Stimulated activated CD4-positive, alpha-beta T cell treated with anti-CD3 and anti-CD28 coated beads, Interleukin-2, amount 100 ng/mL, for 4 hours (primary cell): ENCODE measurements at places on chromosomes 12 and 14.

DNA sequence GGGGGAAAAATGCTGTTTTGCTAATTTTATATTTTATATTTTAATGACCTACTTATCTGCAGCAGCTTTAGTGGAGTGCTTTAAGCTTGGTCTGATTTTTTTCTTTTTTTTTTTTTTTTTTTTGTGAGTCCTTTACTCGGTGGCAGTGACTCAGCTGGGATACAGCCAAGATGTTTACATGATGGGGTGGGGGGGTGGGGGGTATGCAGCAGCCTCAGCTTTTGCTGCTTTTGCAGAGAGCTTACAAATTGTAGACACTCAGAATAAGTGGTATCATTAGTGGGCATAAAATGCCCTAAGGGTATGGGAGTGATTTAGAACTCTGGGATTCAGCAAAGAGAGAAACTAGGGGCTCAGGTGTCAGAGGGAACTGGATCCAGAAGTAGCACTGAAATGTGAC is 38.2 kb upstream of the ARHGAP5 start:
- no peak for DNase-seq

DNA sequence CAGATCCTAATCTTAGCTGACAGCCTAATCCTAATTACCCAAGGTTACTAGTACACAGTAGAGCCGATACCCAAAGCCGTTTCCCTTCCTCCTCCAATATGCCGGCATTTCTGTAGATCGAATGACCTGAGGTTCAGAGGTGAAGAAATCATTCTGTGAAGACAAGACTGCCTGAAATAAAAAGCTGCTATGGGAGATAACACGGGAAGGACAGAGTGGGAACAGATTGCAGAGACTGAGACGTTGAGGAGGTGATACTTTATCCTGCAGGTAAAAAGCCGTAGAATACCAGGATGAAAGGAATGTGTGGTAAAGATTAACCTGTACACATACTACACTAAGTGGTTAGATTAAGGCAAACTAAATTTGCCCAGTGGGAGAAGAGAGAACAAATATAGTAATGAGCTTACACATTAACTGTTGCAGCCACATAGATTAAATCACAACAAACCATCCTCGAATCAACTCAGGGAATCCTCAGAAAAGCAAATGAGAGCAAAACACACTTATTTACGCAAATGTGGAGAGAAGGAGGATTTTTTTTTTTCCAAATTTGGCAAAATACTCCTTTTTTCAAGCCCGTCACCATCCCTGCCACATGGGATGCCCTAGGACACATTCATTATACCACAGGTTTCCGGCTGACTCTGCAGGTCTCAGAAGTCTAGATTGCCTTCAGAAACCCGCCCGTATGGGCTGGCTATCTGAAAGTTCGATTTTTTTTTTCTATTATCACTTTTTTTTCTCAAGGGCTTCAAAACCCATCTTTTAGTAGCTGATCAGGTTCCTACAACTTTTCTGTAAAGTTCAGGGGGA is 188.0 kb downstream of the TTC8 start:
- DNase-seq = no peak

DNA sequence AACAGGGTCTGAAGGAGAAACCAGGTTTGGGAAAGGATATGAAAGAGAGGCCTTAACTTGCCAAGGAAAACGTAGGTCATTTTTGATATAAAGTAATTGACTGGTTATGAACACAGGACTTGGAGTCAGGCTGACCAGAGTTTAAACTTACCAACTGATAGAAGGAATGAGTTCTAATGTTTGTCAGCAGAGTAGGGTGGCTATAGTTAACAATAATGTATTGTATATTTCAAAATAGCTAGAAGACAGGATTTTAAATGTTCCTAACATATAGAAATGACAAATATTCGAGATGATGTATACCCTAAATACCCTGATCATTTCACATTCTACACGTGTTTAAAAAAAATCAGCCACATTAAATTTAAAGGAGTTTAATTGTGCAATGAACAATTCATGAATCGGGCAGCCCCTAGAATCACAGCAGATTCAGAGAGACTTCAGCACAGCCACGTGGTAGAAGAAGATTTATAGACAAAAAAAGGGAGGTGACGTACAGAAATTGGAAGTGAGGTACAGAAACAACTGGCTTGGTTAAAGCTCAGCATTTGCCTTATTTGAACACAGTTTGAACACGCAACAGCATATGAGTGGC is 52.5 kb upstream of the PLEKHG7 start:
- no peak for DNase-seq

DNA sequence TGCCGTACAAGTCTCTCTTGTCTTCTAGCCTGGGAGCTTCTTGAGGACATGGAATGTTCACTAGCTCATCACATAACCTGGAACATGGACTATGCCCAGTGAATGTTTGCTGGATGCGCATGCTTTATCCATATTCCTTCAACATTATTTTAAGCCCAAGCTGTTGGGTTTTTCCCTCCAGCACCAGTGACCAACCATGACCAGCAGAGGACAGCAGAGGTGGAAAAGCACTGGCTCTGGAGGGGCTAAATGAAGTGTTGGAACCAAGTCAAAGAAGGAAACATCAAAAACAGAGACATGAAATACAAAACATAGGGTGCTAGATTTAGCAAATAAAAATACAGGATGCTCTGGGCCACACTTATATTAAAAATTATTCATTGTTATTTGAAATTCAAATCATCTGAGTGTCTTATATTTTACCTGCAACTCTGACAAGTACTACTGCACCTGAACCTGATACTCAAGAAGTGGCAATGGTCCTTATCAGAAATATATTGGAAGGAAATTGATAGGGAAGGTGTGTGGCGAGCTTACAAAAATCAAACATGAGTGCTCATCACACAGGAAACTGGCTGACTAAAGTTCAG is 23.1 kb upstream of the HELB start:
- no peak for DNase-seq

DNA sequence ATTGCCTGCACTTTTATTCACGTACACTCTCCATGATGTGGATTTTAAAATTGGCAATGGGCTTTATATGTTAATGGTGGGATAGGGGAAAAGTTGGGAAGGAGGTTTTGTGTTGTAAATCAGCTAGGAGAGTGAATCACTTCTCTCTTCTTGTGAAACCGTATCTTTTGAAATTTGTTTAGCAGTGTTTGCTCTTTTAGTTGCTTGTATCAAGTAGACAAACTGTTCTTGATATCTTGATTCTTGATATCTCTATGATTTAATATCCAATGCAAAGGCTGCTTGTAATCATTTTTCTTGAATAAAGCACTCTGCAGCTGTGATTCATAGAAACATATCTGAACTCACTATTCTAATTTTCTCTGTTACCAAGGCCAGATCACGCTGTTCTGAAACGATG is 615.1 kb downstream of the CCER1 start:
- no peak for DNase-seq

- no peak for DNase-seq
These were observed 46.9 kb downstream of the CHGA start for GRCh38 chr14:92969871-92970270.

DNA sequence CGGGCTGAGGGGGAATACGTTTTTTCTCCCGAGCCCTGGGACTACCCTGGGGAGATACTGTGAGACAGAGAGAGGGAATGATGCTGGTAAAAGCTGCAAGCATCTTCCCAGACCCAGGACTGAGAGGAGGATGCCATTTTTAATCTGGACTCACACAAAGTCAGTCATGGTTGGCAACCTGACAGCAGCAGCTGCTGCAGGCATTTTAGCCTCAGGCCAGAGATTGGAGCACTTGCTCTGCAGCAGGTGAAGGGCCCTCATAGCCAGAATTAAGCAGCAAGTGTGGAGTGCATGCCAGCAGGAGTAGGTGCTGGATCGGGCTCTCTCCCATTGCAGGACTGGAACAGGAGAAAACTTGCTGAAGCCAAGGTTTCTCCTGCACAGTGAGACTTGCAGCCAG is 361.1 kb upstream of the CLEC14A start:
- DNase-seq = no peak

DNA sequence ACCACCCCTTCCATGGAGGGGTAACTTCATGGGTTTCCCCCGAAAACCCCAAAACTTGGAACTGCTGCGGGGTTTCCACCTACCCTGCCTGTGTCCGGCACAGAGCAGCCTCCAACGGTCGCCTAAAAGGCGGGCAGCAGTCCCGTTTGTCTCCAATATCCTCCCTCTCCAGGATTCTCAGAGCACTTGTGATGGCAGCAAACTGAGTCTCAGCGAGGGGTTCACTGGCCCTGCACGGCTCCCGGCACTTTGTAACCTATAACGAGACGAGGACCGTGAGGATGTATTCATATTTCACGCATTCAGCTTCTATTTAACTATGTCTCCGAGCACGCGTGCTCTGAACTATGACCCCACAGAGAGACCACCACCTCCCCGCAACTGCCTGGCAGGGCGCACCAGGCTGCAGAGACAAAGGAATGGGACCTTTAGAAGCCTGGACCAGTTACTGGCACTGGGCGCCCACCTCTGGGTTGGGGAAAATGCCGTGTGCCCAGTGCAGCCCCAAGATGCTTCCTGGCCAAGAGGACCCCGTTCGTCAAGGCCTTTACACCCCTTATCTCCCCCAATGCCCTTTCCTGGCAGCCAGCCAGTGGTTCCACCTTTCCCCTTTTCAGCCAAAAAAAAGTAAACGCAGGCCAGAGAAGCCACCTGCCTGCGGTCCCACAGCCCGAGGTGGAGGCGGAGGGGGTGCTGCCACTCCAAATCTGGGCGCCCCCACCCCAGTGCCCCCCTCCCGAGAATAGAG is 173.1 kb upstream of the RTL1 start:
- DNase-seq = no peak

DNA sequence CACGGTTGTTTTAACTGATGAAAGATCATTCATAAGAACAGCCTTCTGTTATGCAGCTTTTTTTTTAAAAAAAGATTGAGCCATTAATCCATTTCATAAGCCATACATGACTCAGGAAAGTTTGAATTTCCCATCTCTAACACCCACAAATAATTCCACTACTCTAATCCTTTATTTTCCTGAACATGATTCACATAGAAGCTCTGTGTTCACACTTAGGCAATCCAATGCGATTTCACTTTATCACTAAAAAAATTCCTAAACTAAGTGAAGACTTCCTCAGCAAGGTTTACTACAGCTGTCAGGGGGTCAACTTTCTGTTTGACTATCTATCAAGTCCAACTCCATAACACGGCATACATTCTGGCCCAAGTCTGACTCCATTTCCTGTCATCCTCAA is 25.9 kb downstream of the PKP2 start:
- no peak for DNase-seq

DNA sequence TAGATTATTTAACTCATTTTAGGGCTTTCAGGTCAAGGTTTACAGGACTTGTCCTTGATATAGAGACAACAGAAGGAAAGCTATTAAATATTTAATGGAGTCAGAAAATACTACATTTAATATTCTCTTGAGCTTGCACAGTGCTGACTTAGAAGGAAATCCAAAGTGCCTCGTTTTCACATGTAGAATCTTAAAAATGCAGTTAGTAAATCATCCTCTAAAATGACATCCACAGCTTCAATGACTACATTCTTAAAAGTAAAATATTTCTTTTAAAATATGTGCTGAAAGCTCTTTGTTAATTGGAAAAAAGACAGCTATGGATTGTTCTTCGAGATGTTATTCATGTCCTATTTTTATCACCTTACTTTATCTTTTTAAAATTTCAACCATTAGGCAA is 146.9 kb downstream of the KCNC2 start:
- DNase-seq = no peak

DNA sequence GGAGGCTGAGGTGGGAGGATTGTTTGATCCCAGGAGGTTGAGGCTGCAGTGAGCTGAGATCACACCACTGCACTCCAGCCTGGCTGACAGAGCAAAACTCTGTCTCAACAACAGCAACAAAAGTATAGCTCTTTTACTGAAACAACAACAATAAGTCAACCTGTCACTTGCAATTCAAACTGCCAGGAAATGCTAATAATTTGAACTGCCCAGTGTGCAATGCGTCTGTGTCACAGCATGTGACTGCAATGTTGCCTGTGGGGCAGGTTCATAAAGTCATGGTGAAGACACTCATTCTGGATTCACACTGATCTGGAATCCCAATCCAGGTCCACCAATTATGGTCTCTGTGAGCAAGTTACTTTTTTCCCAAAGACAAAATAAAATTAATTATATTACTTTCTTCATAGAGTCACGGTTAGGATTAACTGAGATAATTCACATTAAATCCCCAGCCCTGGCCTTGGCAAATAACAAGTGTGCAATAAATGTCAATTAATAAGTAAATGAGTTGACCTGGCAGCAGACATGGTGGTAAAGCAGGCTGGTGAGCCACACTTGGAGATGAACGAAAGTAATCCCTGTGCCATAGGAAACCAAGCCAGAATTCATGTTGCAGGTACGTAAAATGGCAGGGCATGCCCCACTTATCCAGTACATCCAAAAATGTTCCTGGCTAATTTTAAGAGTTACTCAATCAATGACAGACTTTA is 89.1 kb upstream of the CPSF6 start:
- no peak for DNase-seq
